ENCODE measurements at places on chromosomes 12 and 14. TPM values are rescaled to one million over a fixed set of nuclear protein-coding genes. Genes with fewer than 3 reads are reported as not detected.

TEX22 gene
- total RNA-seq = 3.1 TPM

DLK1 gene
- total RNA-seq = not detected

POLE2 gene
- total RNA-seq = 1.6 TPM

PUS7L gene
- total RNA-seq = 16.1 TPM

OR4E2 gene
- total RNA-seq = not detected
